AG08395 (cell line): ENCODE measurements at places on chromosomes 4 and X.

DNA sequence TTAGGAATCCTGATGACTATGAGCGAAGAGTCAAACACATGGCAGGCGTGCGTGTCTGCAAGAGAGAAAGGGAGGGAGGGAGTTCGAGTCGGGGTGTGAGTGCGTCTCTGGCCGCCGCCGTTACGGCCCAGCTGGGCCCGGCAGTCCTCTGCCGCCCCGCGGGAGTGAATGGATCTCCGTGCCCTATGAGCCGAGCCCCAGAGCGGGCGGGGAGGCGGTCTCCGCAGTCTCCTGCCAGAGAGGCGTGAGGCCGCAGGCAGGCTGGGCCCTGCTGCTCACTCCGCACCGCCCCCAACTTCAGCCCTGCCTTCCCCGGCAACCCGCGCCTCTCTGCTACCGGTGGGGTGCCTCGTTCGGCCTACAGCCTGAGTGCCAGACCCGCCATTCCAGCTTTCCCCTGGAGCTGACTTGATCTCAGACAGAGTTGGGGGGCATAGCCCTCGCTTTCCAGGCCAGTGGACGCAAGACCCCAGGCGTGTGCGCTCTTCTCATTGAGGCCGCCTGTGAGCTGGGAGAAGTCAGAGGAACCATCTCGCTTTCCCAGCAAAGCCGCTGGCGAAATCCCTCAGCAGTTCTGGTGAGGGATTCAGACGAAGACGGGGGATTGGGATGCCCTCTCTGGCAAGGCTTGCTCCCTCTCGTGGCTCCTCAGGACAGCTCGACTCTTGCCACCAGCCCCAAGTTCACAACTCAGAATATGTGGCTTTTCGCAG is 1.4 kb downstream of the SLC16A2 start:
- DNase-seq: peak; percentile 63

- peak; percentile 62 for DNase-seq
These were observed 18.0 kb upstream of the CYP2U1 start for GRCh38 chr4:107913283-107913899.

- DNase-seq: no peak
These were observed 1346.7 kb upstream of the IGFBP7 start for GRCh38 chr4:58456727-58457384.

GRCh38 chr4:55866290-55866907 is 13.0 kb downstream of the EXOC1 start:
- DNase-seq: peak; percentile 78

- no peak for DNase-seq
These were observed 20.9 kb downstream of the SPIN3 start for GRCh38 chrX:56974408-56974807.

- DNase-seq: no peak
These were observed 47.8 kb downstream of the ELF2 start for GRCh38 chr4:139129206-139129605.

GRCh38 chrX:132565273-132565672 is 76.4 kb upstream of the MBNL3 start:
- DNase-seq: no peak

DNA sequence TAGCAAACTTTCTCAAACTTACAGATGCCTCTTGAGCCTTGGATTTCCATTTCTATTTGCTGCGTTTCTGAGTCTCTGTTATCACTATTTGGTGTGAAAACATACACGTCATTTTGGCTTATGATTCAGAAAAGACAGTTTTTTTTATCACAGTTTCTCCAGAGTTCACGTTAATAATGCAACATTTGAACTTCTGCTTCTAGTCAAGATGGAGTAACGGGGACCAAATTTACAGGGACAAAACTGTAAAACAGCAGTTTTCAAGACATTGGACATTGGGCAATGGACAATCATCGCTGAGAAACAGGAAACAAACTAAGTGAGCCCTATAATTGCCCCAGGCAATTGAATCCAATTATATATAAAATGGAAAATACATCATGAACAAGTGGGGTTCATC is 36.2 kb upstream of the TASL start:
- DNase-seq: no peak

DNA sequence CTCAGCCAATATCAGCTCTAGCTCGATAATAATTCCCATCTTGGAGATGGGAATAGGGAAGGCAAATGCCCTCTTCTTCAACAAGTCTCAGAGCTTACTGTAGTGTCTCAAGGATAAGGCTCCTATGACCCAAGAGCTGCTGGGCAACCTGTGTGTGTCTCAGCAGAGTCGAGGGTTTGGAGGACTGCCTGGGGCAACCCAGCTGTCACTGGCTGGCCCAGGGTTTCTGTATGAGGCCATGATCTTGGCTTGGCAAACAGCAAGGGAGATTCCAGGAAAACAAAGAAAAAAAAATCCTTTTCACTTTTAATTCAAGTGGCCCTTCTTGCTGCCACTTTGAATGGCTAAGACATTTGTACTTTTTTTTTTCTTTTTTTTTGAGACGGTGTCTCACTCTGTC is 34.4 kb downstream of the TMSB4X start:
- DNase-seq: no peak

DNA sequence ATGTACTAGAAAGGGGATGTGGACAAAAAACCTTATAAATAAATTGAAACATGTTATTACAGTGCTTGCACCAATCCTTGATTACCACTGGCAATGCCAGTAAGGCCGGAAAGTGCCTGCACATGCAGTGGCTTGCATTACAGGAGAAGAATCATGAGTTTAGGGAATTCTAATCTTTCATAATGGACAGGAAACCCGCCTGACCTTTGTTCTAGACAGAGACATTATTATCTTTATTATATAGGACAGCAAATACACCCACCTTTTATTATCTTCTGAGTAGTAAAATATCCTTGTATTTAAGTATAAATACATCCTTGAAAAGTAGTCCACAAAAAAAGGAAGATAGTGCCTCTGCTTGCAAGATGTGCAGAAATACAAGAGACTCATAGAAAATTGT is 379.9 kb upstream of the LCORL start:
- DNase-seq: no peak

DNA sequence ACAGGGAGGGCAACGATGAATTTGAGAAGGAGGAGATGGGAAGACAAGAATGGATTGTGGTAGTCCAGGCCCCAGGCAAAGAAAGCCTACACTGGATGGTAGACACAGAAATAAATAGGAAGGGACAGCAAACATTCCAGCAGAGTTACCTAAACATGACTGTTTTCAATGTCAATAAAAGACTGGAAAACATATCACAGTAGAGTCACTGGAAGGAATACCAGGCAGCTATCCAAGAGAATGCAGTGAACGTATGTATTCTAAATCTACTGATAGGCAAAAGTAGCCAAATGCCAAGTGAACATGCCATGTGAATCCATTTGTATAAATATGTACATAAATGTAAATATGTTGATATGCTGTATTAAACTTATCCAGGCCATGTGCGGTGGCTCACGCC is 183.0 kb downstream of the PALLD start:
- no peak for DNase-seq

GRCh38 chr4:109444182-109444844 is 10.7 kb downstream of the SEC24B start:
- DNase-seq: no peak

GRCh38 chr4:6199422-6199921 is 877 bp downstream of the JAKMIP1 start:
- no peak for DNase-seq

GRCh38 chrX:22987452-22987851 is 12.3 kb upstream of the DDX53 start:
- DNase-seq: no peak

DNA sequence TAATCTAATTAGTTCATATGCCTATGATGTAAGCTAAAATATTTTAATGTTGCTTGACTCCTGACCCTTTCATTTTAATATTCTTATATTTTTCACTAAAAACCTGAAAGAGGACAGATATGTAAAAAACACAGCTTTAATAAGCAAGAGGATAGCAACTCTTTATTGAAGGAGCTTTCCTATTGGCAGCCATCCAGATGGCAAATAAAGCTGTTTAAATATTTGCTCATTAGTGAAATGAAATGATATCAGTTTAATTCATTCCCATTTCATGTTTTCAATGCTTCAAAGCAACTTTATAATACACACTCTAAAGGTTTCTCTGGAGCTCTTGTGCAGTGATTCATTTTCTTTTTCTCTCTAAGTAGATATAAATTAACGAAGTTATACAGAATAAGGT is 473.4 kb downstream of the PCDH7 start:
- DNase-seq: no peak

GRCh38 chrX:51242212-51242611 is 90.4 kb upstream of the NUDT10 start:
- DNase-seq: no peak

DNA sequence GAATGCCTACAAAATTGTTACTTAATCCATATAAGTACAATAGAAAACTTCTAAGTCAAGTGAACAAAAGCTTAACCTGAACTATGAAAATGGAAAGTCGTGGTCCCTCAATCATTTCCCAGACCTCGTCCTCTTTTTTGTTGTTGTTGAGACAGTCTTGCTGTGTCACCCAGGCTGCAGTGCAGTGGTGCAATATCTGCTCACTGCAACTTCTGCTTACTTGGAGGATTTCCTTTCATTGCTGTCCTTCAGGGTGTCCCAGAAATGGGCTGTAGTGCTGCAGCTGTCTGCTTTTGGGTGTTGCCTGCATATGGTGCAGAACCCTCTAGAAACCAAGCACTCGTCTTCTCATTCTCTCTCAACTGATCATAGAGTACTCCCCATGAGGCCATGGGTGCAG is 75.0 kb upstream of the IL2 start:
- DNase-seq: no peak

DNA sequence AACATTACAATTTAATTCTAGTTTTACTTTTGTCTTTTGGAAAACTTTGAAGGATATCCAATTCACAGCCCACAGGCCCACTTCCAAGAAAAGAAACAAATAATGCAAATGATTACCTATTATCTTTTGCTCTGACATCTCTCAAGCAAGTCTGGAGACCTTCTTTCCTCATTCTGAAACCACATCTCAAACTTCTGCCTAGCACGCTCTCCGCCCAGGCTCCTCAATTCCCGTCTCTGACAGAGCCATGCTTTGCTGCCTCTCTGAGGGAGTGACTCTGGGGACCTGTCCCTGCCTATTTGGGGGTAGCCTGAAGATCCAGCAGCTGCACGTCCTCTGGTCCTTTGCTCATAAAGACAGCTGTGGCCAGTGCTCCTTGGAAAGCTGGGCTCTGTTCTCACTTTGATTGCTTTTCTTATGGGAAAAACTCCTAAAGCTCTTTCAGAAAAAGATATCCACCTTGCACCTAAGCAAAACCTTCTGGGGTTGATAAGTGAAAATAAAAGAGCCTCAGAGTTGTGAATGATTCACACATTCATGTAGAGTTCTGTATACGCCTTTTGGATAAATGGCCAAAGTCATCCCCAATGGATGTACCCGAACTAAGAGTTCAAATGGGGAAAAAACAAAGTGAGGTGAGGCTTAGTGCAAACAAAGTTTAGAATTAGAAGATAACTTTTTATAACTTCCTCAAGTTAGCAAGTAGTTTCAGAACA is 72.4 kb upstream of the TNIP3 start:
- DNase-seq: no peak

DNA sequence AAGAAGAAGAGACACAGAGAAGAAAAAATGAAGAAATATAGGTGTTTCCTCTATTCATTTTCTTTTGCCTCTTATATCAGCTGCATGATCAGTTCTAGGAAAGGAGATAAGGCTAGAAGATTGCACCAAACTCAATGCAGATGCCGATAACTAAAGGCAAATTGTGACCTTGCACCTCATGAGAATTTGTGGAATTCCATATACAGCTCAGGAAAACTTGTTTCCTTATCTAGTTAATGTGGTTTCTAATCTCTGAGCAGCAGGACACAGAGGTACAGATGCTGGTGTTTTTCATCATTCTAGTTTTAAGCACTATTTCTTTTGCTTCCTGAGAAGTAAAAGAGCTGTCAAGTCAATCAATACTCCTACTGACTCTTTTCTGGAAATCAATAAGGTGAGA is 104.6 kb upstream of the NWD2 start:
- no peak for DNase-seq

DNA sequence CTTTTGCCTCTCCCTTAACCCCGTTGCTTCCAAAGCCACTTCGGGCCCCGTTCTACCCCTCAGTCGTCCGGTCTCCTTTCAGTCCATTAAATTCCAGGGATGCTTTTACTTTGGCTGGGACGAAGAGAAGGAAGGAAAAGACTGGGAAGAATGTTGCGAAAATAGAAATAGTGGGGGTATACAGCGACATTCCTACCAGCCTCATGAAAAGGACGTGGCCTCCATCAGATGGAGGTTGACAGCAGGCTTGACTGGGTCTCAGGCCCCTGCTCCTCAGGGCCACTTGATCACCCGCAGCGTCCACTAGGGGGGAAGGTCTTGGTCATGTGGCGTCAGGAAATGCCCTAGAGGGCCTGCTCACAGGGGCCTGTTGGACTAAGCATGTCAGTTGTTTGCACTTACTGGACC is 657 bp upstream of the ANKRD50 start:
- peak; percentile 66 for DNase-seq

DNA sequence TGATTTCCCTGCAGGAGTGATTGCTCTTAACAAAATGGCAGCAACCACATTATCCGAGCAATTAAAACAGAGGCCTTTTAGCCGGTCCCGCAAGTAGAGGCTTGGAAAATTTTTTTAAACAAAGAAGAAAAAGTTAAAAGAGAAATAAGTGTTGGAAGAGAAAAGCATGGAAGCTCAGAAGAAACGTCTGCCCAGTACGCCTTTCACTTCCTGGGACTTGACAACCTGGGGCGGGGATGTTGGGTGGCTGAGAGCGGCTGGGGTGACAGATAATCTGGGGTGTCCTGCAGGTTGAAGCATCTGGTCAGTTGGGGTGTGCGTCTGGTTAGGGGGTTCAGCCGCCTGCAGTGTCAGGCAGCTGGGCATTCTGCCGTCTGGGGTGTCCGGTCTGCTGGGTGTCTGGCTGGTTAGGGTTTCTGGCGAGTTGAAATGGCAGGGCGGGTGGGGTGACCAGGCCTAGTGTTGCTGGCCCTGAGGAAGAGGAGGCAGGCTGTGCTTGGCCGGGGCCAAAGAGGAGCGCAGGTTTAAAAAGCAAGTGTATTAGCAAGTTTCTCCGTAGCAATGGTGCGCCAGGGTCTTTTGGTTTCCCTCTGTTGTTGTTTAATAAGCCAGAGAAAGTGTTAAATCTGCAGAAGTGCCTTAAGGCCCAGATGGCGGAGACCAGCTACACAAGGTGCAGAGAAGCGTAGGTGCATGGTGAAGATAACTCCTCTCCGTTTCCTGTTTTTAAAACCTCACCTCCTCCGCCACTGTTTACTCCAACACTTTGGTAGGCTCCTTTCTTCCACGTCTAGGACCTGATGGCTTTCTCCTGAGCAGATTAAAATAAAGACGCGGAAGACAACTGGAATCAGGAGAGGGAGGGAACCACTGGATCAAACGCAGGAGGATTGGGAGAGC is 5.6 kb downstream of the HAND2 start:
- DNase-seq: no peak
